ENCODE measurements at places on chromosomes 6 and 20.

GRCh38 chr6:111444794-111445193, 38.2 kb downstream of the REV3L start:
- no peak for DNase-seq

GRCh38 chr20:61850926-61851900, 214.5 kb downstream of the TAF4 start:
- DNase-seq, result peak; percentile 72

DNA sequence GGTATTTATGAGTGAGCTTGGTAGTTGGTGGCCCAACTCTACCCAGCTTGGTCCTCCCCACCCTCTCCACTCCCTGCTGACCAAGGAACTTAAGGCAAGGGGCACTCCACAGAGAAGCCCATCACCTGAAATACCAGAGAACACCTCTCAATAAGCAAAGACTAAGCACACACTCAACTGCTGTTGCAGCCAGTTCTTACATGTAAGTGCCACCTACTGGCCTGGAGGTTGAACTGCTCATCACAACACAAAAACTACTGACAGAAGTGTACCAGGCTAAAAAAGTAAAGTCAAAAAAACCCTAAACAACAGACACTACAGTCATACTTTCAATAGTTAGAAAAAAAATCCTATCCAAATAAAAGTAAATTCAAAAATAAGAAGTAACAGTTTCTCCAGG, 146.2 kb downstream of the FAM83B start:
- DNase-seq, result no peak

- no peak for DNase-seq
Observed at GRCh38 chr20:21577551-21577950, 63.7 kb upstream of the NKX2-2 start.

- peak; percentile 25 for DNase-seq
Observed at GRCh38 chr6:116847227-116847626, 18.3 kb upstream of the GPRC6A start.

DNA sequence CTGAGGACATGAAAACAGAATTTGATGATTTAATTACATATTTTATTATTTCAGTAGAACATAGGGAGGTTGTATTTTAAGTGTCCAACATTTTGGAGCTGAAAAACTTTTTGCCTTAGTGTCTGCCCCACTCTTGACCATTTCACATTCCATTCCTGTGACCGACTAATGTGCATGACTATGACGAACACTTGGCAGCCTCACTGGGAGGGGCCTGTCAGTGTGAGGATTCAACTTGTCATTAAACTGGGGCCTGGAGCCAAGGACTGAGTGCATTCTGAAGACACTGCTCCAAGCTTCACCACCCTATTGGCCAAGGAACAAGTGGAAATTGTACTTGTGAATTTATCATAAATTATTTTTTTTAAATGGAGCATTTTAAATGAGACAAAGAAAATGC, 661.3 kb downstream of the BCKDHB start:
- DNase-seq, result peak; percentile 18

- peak; percentile 23 for DNase-seq
Observed at GRCh38 chr6:44788387-44788981, 401.0 kb downstream of the CDC5L start.

DNA sequence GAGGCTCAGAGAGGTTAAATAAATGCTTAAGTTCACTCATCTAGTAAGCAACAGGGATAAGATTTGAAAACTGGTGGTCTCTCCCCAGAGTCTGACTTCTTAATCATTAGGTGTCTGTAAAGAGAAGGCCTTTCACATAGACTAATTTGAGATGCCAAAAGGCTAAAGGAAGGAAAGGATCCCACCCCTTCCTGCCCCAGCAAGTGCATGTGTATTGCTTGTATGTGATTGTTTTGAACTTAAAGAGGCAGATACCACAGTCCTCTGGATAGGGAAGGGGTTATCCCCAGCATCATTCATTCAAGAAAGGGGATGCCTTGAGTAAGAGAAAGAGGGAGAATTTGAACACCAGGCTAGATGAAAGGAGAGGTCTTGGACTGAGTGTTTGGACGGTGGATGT, 192.0 kb downstream of the OGFRL1 start:
- no peak for DNase-seq

DNA sequence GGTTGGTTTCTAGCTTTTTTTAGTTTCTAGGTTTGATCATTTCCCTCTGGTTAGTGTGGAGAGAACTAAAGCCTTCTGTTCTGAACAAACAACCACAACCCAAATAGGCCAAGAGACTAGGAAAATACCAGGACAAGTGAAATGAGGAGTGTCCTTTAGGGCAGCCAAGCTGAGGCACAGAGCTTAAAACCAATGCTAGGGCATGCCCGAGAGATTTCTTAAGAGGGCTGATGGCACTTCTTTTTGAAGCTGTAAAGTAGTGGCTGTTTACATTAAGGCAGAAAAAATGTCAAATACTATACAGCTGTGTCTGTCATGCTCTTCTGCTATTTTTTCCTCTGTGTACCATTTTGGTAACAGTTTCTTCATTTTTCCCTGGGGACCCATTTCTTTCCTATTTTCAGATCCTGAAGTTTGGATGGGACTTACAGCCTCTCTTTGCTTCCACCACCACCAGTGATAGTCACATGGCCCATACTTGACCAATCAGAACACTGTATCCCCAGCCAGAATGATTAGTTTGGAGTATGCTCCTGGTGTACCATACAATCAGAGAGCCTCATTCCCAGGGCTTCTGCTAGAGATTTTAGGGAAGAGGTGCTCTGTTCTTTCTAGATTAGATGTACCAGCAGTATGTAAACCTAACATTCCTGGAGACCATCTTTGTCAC, 154.4 kb downstream of the BMP2 start:
- DNase-seq, result no peak

DNA sequence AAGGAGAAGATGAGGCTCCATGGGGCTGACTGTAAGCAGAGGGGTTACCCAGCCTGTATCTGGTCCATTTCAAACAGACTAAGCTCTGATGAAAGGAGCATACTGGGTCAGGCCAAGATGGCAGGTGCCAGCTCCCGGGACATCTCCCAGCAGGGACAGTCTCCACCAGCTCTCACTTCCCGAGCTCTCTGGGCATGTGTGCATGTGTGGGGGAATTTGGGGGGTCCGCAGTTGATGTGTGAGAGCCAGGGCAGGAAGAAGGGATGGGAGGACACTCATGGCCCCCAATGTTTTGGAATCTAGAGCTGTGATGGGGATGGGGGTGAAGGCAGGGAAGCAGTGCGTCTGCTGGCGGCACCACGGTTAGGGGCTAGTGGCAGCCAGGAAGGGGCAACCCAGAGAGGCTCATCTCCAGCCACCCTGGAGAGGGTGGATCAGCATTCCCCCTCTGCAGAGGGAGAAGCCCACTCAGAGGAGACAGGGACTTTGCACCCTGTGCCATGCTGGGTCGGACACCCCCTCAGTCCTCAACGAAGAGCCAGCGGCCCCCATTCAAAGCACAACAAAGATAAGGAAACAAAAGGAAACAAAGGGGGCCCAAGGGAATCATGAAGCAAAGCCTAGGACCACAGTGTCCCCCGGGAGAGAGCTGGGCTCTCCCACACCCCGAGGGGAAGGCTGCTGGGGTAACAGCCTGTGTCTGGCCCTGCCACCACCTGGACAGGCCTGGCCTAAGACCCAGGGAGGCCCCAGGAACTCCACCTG, 52.4 kb downstream of the DSTN start:
- DNase-seq, result peak; percentile 77

GRCh38 chr6:137867685-137868509, 838 bp downstream of the TNFAIP3 start:
- no peak for DNase-seq

GRCh38 chr6:139436200-139436956, 61.9 kb upstream of the CITED2 start:
- DNase-seq, result no peak

DNA sequence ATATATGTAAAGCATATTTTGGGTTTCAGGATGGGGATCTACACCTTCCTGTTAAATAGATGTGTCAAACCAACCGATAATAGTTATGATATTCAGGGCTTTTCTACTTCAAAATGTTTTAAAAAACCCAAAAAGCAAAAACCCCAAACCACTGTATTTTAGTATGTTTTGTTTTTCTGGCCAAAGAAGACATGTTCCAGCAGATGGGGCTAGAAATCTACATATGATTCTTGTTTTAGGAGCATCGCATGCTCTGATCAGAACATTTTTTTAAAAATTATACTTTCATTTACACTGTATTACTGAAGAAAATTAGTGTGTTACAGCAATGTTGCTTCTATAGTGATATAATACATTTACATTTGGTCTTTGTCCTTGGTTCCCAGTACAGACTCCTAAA, 11.0 kb downstream of the RMND1 start:
- peak; percentile 70 for DNase-seq

- DNase-seq, result no peak
Observed at GRCh38 chr6:5663259-5663658, 343.5 kb downstream of the NRN1 start.

DNA sequence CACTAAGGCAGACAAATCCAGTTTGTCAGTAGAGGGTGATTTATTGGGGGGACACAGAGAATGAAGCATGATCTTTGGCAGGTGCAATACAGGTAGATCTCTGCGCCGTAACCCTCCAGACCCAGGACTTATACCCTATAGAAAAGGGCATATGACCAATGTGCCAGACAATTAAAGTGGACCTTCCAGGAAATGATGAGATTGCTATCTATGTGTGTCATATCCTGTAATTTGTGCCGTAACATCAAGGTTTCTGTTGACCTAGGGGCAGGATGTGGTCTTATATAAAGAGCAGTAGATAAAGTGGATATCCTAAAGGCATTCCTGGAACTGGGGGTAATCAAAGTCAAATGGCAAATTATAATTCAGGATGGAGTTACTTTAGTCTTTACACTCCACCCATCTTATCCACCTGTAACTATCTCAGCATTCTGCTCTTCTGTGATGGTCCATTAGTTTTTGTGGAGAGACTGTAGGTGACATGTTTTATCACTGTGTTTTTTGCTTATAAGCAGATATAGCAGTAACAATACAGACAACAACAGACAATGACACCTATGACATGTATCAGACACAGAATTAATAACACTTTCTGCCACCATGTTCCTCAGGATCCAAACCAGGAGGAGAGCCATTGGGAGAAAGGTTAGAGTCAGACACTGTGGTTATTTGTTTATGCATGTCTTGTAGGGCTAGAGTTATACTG, 43.1 kb upstream of the ZNF337 start:
- no peak for DNase-seq

- DNase-seq, result peak; percentile 72
Observed at GRCh38 chr6:39389484-39389767, 66.9 kb upstream of the KCNK16 start.

DNA sequence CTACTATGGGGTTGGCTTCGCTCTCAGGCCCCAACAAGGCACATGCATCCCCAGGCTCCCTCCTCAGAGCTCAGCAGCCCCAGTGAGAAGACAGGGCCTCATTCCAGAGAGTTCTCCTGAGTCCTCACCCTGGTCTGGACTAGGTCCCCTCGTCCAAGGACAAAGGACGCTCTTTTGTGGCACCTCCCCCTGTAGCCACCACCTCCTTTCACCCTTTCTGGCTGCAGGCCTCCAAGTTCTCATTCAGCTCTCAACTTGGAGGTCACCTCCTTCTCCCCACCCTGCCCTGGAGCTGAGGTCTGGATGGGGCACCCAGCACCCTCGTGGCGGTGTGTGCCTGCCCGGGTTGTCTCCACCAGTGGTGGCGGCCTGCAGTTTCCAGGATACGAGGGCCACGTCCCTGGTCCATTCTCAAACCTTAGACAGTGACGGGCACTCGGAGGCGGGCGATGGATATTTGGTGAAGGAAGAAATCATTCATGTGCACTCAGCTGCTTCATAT, 2.5 kb downstream of the UNC93A start:
- peak; percentile 22 for DNase-seq

DNA sequence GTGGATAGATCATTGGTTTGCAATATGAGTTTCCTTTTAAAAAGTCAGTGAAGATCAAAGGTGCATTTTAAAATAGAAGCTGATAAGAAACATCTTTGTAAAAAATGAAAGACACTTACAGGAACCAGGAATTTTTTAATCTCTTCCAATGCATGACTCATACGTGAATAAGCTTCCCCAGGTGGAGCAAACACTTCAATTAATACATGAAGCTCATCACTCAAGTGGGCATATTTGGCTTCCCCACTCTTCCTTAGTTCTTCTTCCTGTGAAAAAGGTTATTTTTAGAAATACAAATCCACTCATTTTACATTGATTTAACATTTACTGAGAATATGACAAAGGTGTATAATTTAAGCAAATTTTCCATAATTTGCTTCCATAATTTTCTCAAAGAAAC, 308.1 kb downstream of the KHDRBS2 start:
- no peak for DNase-seq

DNA sequence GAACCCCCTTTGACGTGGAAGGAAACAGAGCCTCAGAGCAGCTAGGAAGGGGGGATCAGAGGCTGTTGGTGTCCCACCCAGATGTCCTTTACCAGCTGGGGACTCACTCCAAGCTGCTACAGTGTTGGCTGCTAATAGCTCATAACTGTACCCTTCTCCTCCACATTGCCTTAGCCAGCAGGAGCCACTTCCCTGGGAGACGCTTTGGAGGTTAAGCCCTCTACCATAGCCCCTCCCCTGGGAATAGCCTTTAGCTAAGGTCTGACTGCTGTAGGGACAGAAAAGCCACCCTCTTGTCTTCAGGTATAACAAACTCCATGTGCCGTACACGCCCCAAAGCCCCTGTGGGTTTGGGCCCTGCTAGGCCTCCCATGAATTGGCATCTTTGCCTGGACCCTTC, 238.6 kb downstream of the LRFN2 start:
- peak; percentile 64 for DNase-seq

GRCh38 chr6:32689531-32690501, 23.4 kb upstream of the HLA-DQB1 start:
- DNase-seq, result no peak

DNA sequence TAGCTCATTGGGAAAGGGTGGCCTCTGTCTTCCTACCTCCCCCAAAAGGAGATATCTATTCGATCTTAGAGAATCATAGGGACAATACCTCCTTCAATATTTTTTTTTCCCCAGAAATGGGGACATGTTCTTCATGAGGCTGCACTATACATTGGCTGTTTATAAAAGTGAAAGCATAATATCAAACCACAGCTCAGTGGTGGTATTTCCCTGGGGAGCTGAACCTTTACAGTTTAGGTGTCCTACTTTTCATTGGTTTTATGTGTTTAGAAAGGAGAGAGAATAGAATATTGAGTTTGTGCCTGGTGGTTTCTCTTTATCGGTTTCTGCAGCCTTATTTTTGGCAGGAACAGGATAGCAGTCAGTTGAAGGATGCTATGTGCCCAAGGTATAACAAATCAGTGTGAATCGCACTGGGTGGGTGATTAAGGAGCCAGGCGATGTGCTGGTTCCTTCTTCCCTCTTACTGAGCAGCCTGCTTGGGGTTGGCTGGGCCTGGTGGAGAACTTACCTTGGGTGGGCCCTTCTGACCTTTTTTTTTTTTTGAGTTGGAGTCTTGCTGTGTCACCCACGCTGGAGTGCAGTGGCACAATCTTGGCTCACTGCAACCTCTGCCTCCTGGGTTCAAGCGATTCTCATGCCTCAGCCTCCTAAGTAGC, 25.2 kb downstream of the UST start:
- DNase-seq, result no peak
